Suppressor macrophage (primary cell): ENCODE measurements at places on chromosomes 6 and 20.

DNA sequence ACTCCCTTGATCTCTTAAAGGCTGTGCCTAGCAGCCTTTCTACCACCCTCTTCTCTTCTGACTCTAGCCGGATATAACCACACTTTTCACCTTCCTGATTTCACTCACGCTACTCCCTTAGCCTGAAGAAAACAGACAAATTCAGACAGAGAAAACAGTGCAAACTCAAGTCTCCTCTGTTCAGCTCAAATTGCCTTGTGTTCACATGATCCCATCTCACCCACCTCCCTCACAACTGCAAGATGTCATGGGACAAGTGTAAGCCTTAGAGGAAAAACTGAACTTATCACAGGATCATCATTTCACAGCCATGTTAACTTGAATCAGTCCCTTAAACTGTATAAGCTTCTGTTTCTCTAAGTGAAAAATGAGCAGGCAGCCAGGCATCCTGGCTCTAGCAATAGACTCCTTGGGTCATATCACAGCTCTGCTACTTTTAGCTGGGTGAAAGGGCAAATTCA is 66.5 kb upstream of the TENT5A start:
- DNase-seq = peak; percentile 80

GRCh38 chr20:33677991-33678702 is 3.9 kb upstream of the NECAB3 start:
- no peak for DNase-seq

DNA sequence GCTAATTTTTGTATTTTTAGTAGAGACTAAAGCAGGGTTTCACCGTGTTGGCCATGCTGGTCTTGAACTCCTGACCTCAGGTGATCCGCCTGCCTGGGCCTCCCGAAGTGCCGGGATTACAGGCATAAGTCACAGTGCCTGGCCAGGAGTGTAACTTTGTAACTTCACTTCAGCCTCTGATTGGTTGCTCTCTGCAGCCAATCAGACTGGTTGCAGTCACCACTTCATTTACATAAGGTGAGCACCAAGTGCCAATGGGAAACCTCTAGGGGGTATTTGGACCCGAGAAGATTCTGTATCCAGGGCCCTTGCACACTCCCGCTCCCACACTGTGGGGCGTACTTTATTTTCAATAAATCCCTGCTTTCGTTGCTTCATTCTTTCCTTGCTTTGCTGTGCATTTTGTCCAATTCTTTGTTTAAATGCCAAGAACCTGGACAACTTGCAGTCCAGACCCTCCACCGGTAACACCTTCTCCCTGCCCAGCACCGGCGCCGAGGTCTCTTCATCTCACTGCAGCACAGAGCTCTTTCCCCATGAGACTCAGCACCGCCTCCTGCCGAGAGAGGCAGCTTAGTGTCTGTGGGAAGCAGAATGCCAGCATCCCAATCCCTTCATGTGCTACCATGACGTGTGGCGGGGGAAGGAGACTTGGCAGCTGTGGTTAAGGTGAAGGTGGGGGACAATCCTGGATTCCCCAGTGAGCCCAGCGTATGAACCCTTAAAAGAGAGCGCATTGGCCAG is 14.0 kb upstream of the MRGBP start:
- DNase-seq = no peak

DNA sequence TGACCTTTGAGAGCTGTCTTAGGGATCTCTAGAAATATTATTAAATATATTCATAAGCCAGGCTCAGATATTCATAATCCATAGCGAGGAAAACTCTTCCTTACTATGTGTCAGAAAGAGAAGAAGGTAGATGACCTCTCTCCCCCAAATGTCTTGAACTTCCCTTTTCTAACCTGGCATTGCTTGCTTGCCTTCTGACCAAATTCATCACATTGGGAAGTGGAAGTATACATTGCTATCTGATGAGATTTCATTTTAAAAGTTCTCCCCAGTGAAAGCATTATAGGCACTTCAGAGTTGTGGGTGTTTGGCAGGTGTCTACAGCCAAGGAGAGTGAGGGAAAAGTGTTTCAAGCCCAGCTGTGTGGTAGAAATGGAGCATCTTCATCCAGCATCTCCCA is 197.3 kb downstream of the ZFAND3 start:
- peak; percentile 56 for DNase-seq

DNA sequence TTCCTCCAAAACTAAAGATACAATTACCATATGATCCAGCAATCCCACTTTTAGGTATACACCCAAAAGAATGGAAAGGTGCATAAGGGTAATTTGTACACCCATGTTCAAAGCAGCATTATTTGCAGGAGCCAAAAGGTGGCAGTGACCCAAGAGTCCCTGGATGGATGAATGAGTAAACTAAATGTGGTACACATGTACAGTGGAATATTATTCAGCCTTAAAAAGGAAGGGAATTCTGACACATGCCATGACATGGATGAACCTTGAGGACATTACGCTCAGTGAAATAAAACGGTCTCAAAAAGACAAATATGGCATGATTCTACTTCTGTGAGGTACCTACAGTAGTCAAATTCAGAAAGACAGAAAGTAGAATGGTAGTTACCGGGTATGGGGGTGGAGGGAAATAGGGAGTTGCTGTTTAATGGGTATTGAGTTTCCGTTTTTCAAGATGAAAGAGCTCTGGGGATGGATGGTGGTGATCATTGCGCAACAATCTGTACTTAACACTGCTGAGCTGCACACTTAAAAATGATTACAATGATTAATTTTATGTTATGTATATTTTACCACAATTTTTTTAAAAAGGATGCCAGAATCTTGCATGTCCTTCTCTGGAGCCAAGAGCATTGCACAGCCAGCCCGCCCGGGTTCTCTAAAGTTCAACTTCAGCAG is 518.9 kb upstream of the JARID2 start:
- peak; percentile 88 for DNase-seq

GRCh38 chr6:144347448-144347759 is 62.3 kb downstream of the UTRN start:
- peak; percentile 28 for DNase-seq

GRCh38 chr20:23446505-23446904 is 6.2 kb downstream of the CST11 start:
- DNase-seq = peak; percentile 73

DNA sequence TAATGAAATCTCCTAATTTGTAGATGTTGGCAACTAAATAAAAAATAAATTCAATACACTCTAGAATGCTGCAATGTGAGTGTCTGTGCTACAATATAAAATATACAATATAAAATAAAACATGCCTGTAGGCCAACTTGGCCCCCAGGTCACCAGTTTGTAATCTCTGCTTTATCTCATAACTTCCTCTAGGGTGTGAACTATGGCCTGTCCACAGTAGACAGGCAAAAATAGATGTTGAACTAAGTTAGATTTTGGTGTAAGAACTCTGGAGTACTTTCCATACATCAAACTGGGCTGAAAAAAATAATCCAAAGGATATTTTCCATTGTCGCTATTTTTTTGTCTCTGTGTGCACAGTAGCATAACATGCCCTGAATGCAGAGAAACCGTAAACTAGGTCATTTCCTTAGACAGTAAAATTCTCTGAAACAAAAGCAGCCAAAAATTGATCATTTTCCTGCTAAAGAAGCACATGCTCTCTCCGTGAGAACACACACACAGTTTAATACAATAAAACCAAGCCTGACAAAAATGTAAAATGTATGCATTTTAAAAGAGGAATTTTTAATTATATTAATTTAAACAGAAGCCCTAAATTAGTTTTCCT is 98.5 kb upstream of the ZFP64 start:
- DNase-seq = no peak

DNA sequence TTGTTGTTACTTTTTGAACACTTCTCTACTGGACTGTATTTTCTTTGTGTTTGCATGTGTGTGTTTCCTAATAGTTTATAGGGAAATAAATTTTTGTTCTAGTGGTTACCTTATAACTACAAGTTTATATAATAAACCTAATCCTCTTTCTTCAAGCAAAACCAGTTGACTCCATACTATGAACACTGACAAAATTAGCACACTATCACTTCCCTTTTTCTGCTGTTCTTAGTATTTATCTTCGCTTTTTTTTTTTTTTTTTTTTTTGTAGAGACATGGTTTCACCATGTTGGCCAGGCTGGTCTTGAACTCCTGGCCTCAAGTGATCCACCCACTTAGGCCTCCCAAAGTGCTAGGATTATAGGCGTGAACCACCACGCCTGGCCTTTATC is 25.0 kb upstream of the C6orf62 start:
- peak; percentile 83 for DNase-seq

DNA sequence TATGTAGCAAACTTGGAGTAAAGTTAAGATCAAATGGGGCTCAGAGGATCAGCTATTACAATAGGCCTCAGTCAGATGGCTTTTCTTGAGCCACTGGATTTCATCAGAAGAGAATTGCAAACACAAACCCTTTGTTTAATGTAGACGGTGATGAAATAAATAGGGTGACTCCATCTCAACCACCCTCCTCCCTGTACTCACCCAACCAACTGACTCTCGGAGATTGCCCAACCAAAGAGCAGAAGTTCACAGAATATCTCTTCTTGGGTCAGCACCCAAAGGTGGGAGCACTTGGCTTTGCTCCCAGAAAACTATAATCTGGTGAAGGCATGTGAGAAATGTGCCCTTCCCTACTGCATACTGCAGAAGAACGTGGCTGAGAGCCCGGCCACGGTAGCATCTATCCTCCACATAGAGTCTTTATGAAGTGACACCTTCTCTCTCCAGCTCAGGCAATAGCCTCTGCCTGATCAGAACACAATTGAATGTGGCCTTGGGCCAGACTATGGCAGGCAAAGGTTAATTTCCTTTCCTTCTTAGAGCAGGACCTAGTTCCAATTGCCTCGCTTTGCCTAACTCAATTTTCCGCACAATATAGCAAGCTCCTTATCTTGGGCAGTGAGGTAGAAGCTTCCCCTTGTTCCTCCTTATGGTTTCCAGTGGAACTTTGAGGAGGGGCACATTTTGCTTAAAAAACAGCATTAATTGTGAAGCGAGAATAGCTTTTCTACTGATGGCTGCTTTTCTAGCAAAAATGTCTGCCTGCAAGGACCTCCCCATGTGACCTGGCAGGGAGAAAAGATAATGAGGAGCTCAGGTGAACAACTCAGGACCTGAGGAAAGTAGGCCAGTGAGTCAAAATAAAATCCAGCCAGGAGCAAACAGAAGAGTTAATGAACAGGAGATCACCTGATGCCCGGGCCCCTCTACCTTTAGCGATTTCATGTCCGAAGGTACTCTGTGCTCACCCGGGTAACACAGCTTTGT is 79.4 kb downstream of the GFOD1 start:
- DNase-seq = peak; percentile 89

- DNase-seq = no peak
These were observed at the start of gene OTOR for GRCh38 chr20:16748308-16748900. TSS of gene OTOR (plus strand) at chr20:16748358. CDS start at chr20:16748402, 44 bp downstream.

DNA sequence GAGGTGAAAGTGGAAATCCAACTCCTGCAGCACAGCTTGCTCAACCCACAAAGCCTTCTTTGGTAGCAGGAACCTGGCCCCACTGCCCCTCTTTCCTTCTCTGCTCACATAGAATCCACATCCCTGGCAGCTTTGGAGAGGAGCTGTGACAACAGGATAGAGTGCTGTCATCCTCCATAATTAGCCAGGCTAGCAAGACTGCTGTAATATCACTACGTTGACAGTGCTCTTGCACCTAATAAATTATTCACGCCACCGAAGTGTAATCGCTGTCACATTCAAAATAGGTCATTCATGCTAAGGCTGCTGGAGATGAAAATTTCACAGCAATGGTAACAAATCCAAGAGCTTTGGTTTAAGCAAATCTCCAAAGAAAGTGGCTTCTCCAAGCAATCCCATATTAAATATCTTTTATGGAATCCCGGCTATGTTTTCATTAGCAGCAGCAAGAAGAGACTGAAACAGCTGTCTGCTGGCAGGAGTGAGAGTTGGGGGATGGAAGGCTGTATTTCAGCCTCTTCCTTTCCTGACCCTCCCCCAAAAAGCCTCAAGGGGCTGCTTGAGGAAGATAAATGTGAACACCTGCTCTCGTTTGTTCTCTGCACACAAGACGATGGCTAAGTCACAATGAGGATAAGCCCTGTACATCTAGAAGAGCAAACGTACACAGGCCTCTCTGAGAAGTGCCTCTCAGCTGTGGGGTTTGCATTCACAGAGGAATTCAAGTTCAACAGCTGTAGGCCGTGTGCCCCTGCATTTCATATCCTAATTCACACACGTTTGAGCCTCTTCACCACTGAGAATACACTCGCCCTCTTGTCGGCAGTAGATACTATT is 16.5 kb downstream of the RIPOR2 start:
- DNase-seq = peak; percentile 30

GRCh38 chr6:167700199-167700598 is 126.5 kb upstream of the AFDN start:
- DNase-seq = no peak

- DNase-seq = no peak
These were observed 837.3 kb downstream of the DHX35 start for GRCh38 chr20:39799366-39799965.

DNA sequence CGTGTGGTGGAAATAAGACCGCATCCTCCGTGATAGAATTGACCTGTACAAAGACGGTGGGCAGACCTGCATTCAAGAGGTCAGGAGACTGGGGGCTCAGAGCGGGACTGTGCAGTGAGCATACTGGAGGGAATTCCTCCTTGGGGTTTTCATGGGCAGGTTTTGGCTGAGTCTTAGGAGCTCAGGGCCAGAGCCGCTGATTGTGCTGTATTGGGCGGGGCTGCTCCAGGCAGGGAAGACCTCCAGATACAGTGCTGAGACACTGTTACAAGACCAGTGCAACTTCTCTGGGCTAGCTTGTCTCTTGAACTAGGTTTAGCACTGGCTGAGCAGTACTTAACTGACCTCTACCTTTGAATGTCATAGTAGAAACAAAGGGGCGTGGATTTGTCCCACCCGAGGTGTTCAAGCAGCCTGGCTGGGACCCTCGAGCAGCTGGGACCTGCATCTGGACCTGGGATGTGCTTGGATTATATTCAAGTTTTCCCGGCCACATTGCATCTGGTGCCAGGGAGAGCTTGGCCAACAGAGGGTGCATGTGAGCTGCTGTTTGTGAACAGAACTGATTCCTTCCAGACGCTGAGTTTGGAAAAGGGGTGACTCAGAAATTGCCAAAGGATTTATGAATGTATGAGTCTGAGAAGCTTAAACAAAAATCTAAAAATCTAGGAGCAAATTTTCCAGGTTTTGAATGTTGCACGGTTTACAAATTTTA is 33.4 kb upstream of the SLC22A1 start:
- peak; percentile 22 for DNase-seq

- DNase-seq = peak; percentile 49
These were observed 18.9 kb downstream of the VPS52 start for GRCh38 chr6:33252759-33253158.

- no peak for DNase-seq
These were observed 173.0 kb upstream of the FERMT1 start for GRCh38 chr20:6295867-6296256.

- DNase-seq = no peak
These were observed 5.6 kb upstream of the PSORS1C2 start for GRCh38 chr6:31144296-31144969.

DNA sequence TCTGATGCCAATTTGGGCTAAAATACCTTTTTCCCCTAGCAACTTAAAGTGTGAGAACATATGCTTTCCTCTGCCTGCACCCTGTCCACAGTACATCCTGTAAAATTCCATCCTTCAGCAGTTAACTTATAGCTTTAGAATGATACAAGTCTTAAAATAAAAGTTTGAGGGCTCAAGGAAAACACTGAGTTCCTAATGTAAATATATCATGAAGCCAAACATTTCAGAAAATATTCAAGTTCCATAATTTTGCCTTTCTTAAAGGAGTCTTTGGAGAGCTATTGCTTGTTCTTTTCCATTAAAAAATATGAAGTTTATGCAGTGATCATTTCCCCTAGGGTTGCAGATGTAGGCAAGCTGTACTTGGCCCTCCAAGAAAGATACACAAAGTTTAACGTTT is 303.8 kb downstream of the COL12A1 start:
- no peak for DNase-seq

GRCh38 chr6:138487102-138487604 is 12.1 kb downstream of the NHSL1 start:
- no peak for DNase-seq

GRCh38 chr20:10370091-10370887 is 63.7 kb downstream of the MKKS start:
- DNase-seq = no peak
